ENCODE measurements at places on chromosomes 3 and 15.

GRCh38 chr3:156582532-156583183 lies 27.7 kb upstream of the SSR3 start:
- no peak for DNase-seq

DNA sequence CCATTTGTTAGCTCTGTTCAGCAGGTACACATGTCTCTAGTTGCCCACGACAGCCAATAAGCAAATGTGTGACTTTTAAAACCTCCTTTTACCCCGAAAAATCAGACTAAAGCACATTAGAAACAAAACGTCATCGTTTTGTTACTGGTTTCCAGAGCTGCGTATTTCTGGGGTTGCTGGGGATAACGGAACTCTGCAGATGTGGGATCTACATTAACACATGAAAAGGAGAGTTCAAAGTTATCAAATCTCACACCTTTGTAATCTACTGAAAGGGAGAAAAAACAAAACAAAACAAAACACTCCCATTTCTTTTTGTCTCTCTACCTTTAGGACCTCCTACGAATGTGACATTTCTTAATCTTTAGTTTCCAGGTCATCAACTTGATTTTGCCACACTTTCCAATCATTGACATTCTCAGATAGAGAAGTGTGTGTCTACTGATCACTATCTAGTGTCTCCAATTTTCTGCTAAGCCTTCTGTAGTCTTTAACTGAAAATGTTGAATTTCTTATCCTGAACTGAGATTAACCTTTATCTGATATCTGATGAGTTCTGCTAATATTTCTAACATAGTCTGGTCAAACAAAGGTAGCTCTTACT lies 93.0 kb upstream of the TSPAN3 start:
- DNase-seq = no peak

GRCh38 chr3:190595179-190595795 lies 81.4 kb downstream of the IL1RAP start:
- no peak for DNase-seq

DNA sequence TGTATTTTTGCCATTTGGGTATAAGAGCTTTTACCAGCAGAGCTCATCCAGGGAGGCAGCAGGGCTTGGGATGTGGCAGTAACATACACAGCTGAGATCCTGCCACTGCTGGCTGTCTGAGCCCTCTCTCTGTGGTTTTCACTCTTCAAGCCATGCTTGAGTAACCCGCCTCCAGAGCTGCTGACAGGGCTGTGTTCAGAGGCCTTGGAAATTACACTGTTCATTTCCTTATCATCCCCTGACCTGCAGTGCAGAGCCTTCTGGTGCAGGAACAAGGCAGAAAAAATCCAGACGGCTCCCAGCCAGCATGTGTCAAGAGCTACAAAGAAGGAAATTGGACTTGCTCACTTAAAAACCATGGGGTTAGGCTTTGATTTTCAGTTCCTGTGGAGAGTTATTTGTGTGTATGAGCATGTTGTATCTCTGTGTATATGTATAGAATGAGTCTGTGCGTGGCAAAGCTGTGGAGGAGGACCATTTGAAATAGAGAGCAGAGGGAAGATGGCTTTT lies 47.0 kb downstream of the ZNF609 start:
- DNase-seq = peak; percentile 17

GRCh38 chr15:39582286-39582976 lies 1.6 kb downstream of the THBS1 start:
- no peak for DNase-seq

- DNase-seq = no peak
These were observed 37.1 kb downstream of the CPA3 start for GRCh38 chr3:148901987-148902791.

- no peak for DNase-seq
These were observed 34.9 kb upstream of the ATP13A3 start for GRCh38 chr3:194521510-194522260.

GRCh38 chr3:132253262-132253878 lies 63.8 kb upstream of the ACP3 start:
- no peak for DNase-seq

- no peak for DNase-seq
These were observed 294.3 kb downstream of the NEK10 start for GRCh38 chr3:27074914-27075313.

- no peak for DNase-seq
These were observed 48.5 kb downstream of the ITGA11 start for GRCh38 chr15:68383161-68384074.

- DNase-seq = no peak
These were observed 44.2 kb downstream of the SOX2 start for GRCh38 chr3:181755959-181756358.

All from activated naive CD4-positive, alpha-beta T cell (primary cell).